ENCODE measurements at places on chromosomes 2 and 18.
A peak's percentile ranks its signal among the peaks of the same experiment; 100 is the strongest.

GRCh38 chr2:191611614-191612013 lies 66.3 kb upstream of the NABP1 start:
- no peak for DNase-seq

DNA sequence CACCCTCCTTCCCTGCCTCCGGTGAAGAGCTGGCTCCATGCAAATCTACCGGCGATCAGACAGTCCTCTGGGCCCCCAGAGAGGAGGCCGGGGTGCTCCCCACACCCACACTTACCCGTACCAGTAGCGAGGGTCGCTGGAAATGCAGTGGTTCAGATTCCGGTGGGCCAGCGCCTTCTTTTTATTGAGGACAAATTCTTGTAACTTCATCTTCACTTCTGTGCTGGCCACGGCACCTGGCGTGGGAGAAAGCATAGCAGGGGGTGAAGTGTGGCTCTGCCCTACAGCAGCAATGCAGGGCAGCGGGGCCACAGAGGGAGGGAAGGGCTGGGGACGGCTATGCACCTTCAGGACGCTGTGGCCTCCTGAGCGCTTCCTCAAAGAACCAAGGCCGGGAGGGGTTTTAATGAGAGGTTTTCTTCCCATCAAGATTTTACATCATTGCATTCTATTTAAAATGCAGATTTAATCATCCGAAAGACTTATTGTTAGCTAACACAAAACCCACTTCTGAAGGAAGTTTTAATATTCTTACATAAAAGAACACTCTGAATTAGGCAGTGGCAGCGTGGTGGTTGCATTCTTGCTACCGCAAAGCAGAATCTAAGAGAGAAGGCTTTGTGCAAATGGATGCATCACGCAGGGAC lies 237.0 kb downstream of the HDAC4 start:
- no peak for DNase-seq

DNA sequence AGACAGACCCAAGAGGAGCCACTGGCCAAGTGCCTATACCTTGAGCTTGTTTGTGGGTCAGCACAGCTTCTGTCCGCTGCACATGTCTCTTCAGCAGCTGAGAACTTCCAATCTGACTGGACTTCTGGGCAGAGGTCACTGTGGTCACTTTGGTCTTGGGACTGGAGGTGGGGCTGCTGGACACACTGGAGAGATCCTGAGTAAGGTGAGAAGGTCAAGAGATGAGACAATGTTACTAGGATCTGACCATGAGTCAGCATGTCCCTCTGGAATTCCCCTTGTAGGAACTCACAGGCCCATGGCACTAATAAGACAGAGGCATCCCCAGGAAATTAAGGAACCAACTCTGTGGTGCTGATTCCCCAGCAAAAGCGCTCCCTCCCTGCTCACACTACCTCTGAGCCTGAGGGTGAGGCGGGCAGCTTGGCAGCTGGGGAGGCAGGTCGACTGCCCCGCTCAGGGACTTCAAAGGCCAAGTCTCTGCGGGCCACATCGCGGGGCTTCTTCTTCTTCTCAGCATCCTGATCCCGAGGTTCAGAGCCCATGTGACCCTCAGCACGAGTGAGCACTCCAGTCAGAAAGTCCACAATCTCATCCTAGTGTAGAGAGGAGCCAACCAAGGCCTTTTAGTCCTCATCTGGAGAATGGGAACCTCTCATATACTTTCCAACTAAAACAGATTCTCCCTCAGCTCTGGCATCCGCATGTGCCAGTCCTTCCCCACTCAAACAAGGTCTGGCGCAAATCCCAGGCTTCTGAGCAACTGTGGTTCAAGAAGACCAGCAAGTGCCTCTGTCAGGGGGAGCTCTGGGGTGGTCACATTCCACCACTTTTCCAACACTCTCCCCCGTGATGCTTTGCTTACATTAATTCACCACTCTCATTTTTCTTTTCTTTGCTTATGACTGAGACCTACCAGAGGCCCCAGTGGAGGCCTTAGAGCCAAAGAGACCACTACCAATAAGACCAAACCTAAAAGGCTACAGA lies 29.4 kb downstream of the KANSL3 start:
- no peak for DNase-seq

DNA sequence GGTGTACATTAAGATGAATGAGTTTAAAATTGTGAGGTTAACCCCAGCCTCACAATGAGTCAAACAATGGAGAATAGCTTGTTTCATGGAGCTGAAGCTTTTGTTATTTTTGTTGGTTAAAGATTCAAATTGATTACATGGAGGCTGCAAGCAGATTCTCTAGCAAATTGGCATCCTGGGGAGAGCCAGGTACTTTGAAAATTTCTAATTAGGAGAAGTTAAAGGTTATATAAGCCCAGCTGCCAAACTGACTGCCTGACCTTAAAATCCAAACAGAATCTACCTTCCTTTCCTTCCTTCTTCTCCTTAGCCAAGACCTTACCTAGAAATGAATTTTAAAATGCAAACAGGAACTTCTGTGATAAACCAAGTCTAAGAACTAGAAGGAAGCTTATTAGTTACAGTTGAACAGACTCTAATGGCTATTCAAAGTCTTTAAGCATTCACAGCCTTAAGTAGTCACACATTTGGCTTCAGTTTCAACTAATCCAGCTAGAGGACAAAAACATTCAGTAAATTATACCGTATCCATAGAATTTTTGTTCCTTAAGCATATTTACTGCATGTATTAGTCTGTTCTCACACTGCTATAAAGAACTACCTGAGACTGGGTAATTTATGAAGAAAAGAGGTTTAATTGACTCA lies 31.5 kb upstream of the PGAP1 start:
- DNase-seq = no peak

GRCh38 chr2:180743401-180743800 lies 237.0 kb upstream of the UBE2E3 start:
- DNase-seq = no peak

- no peak for DNase-seq
These were observed 429.4 kb downstream of the MBD2 start for GRCh38 chr18:53795061-53795460.

DNA sequence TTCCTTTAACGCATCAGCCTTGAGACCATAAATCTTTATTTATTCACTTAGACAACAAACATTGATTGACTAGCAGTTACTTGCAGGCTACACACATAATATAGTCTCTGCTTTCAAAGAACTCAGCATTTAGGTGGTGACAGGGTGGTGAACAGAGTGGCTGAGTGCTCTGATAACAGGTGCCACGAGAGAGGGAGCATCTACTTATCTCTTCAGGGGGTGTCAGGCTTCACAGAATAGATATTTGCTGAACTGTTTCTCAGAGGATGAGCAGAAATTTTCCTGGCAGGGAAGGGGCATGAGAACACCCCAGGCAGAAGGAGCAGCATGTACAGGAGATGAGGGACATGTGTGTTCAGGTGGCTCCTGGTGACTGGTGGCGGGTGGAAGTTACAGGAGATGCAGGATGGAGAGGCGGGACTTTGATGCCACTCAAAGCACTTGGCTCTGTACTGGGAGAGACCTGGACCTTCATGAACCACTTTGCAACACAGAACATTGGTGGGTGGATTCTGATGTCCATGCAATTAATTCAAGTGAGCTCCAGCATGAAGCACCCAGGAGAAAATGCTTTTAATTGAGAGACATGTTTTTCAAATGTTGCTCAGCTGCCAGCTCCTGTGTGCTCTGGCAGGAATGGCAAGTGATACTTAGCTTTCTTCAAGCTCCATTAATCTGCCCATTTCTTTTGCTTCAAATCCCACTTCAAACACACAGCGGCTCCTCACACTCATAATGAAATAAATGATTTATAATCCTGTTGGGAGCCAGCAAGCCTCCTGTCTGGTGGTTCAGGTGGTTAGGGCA lies 248.9 kb downstream of the MYCN start:
- DNase-seq = no peak

- DNase-seq = no peak
These were observed 287.6 kb downstream of the SETBP1 start for GRCh38 chr18:44968336-44968735.

DNA sequence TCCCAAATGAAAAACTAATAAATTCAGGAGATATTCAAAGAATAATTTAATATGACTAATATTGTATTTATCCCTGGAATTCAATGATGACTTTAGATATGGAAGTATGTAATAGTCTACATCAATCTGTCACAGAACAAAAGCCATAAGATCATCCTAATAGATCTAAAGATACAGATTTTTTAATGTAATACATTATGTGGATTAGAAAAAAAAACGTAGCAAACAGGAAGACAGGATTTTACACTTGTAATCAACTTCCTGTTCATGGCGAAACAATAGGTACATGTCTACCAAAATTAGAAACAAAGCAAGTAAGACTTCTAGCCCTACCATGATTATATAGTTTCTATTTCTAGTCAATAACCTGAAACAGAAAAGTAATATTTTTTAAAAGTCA lies 192.2 kb downstream of the TTC32 start:
- no peak for DNase-seq

DNA sequence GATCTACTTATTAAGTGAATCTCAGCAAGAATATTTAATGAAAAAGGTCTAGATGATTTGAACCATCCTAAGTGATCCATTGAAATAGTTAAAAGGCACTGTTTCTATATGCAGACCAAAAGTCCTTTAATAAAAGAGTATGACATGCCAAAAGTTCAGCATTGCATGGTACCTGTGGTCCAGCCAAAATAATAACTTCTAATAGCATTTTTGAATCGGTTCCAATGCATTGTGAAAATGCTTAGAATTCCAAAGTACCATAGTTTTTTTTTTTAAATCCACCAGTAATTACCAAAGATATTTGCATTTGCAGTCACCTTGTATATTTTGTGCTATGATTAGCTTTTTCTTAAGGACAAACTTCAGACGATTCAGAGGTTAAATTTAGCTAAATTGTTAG lies 79.9 kb downstream of the NYAP2 start:
- no peak for DNase-seq

- no peak for DNase-seq
These were observed 3.2 kb upstream of the NEMP2 start for GRCh38 chr2:190537765-190538164.

DNA sequence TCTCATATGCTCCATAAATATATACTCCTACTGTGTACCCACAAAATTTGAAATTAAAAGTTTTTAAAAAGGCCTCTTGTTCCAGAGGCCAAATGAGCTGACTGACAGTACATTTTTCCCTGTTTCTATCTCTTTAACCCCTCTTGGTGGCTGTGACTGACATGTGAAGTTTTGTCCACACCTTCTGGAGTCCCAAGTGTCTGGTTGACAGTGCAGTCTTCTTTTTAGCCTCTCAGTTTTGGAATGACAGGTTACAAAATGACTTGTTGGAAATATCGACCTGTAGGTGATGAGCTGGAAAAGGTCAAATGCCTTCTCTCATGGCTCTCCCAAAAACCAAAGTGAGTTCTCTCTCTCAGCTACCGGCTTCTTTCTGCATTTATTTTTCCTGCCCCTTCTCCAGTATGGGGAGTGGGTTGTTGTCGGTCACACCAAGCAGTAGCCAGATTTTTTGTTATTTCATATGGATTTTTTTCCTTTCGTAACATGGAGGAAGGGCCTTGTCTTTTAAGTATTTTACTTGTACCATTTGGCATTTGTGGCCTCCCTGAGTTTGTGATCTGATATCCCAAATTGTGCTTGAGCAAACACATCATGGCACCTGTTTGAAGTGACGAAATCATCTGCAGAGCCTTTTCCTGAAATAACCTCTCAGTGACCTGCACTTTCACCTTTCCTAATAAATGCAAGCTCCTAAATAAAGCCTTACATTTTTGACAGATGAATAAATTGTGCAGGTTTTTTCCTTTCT lies 143.9 kb downstream of the ESCO1 start:
- no peak for DNase-seq

- DNase-seq = no peak
These were observed 90.3 kb downstream of the CLHC1 start for GRCh38 chr2:55141572-55142413.

- DNase-seq = no peak
These were observed 208.5 kb upstream of the ACVR2A start for GRCh38 chr2:147636238-147636882.

- DNase-seq = peak; percentile 35
These were observed 161.6 kb upstream of the TRIB2 start for GRCh38 chr2:12555012-12555645.

DNA sequence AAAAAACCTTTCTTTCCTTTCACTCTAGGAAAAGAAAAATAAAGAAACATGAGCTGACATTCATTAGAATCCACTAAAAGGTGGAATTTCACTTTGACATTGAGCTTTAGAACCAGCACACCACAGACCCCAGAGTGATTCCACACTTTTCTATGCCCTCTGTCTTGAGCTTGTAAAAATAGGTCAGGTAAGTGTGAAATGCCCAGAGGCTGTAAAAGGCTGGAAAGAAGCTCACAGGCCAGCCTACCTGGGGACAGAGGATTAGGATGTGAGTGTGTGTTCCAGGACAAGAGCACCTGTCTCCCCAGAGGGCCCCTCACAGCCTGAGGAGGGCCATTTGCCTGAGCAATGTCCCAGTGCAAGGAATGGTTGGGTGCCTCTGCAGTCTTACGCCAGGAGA lies 56.3 kb upstream of the MYO3B start:
- no peak for DNase-seq

DNA sequence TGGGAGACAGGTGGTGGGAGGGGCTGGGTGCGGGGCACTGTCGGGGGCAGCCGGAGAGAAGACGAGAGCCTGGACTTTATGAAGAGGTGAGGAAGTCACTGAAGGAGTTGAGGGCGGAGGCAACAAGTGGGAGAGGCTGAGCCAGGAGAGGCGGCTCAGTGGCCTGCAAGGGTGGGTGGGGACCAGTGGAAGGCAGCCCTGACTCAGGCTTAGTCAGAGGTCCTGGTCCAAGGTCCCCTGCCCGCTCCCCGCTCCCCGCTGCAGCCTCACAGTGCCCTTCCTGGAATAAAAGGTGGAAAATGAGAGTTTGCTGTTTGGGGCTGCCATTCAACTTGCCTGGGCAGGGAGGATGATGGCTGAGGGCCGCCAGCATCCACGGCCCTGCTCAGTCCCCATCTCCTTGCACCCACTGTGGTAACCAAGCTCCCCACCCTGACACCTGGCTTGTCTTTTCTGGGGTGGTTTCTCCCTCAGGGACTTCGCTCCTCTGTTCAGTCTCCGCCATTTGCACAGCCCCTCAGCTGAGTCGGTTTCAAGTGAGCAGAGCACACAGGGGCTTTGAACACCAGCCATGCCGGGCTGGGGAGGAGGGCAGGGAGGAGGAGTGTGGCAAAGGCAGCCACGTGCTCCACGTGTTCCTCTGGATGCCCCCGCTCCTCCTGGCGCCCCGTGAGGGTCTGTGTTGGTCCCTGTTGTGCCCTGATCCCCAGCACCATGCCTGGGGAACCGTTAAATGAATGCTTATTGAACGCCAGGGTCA lies 13.7 kb upstream of the RALB start:
- DNase-seq = no peak

GRCh38 chr2:28360058-28360717 lies 32.5 kb upstream of the FOSL2 start:
- no peak for DNase-seq

DNA sequence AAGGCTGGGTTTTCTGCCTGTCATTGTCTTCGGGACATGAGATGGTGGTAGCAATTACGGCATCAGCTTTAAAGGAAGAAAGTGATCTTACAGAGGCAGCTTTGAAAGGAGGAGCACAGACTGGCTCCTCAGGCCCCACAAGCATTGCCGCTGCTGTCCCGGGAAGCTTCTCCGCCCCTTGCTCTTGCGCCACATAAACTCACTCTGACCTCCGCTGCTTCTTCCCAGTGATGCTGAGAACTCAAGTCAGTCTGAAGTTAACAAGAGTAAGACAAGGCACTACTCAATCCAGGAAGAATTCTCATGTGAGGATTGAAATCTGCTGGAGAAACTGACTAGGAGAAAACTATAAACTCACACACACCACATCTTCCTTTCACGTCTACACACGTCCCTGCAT lies 112.4 kb upstream of the RIOK3 start:
- no peak for DNase-seq

- DNase-seq = no peak
These were observed 40.9 kb upstream of the ALKAL2 start for GRCh38 chr2:328761-329160.
